ENCODE measurements at places on chromosomes 11 and 22.

DNA sequence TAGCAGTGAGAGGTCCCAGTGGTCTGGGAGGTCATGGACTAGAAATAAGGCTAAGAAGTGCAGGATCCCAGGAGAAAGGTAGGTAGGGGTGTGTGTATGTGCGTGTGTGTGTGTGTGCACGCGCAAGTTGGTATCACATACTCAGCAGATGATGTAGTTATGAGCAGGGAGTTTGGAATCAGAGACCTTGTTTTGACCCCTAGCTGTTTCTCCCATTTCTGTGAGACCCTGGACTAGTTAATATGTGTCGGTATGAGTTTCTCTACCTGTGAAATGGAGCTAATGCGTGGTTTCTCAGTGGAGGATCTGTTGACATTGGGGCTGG, 1.3 kb downstream of the SERPING1 start:
- DNase-seq, result no peak

GRCh38 chr22:19081351-19081750, 40.9 kb downstream of the DGCR2 start:
- DNase-seq, result no peak

- DNase-seq, result no peak
Observed at GRCh38 chr22:27990879-27991278, 71.8 kb upstream of the PITPNB start.

DNA sequence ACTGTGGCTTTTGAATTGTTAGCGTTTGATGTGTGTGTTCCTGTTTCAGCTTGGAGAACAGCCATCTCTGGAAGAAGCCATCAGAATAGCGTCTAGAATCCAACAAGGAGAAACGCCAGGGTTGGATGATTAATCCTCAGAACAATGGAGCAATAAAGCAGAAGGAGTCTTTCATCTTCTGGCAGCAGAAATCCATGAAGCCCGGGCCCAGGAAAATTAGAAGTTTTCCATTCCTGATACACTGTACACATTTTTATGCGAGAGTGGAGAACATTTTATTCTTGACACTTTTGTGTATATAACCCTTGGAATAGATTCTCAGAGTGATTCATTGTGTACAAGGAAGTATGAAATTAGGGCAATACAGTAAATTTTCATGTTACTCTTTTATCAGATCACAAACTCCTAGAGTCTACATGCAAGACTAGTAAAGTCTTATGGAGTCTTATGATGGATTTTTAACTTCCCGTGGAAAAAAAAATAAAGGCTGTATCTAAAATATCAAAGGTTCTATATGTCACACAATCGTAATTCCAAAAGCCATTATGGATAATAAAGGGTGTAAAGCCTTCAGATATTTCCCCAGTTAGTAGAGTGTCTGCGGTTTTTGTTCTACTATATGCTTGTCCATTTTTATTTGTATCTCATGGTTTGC, 45.9 kb upstream of the WEE1 start:
- DNase-seq, result no peak

GRCh38 chr11:78400702-78401101, 16.9 kb downstream of the GAB2 start:
- DNase-seq, result no peak

DNA sequence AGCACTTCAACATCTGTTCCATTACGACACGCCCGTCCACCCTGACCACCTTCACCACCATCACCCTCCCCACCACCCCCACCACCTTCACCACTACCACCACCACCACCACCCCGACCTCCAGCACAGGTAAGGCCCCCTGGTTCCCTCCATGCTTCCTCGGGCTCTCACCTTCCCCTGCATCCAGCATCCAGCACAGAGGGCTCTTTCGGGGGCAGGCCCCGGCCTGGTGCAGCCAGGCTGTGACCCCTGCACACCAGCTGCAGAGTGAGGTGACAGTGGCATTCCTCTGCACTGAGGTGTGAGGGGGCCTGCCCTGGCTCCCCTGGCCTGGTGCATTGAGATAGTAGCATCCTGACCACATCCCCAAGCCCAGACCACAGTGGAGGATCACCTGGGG, 18.2 kb downstream of the MUC2 start:
- DNase-seq, result no peak

GRCh38 chr22:31584804-31585160, 77.2 kb downstream of the PISD start:
- no peak for DNase-seq

DNA sequence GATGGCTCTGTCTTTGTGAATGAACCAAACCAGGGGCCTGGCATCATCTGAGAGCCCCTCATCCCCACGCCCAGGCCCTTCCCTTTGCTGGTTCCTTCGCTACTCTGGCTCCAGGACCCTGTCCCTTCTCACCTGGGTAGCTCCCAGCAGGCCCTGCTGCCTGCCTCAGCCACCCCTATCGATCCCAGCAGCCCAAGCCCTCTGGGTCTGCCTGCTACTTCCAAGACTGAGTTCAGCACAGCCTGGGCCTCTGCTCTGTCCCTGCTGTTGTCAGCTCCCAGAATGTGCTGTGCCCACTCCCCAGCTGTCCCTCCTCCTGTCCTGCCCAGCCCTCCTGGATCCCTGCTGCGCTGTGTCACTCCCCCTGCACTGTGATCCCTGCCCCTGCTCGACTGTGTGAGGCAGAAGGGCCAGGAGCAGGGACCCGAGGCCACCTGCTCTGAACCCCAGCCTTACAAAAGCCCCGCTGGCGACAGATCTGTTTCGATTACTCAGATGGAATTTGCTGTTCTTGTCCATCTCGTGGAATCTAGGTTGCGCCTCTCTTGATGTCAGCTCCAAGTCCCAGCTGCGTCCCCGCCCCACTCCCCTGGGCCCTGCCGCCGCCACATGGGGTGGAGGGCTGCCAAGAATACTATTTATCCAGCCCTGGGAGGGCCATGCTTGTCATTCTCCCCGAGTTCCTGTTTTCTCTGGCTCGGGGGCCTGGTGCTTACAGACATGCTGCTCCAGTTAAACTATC, 13.0 kb downstream of the MRPL21 start:
- DNase-seq, result no peak

DNA sequence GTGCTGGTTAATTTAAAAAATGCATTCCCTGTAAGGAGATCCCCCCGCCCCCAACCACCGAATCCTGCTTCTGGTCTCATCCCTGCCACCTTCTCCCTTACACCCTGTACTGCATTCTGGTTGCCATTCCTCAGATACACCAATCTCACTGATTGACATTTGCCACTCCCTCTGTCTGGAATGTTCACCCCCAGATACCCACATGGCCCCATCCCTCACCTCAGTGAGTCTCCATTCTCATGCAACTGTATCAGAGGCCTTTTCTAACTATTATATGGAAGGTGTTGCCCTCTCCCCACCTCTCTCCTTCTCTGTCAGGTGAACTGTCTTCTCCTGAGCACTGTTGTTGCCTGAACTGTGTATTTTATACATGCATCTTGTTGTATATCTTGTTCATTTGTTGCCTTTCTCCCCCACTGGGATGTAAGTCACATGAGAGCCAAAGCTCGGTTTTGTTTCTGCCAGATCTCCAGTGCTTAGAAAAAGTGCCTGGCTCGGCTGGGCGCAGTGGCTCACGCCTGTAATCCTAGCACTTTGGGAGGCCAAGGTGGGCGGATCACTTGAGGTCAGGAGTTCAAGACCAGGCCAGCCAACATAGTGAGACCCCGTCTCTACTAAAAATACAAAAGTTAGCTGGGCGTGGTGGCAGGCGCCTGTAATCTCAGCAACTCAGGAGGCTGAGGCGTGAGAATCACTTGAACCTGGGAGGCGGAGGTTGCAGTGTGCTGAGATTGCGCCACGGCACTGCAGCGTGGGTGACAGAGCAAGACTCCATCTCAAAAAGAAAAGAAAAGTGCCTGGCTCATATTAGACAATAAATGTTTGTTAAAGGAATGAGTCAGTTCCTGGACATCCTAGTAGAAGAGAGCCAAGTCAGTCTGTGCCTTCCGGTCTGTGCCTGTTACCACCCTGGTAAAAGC, 61.0 kb downstream of the TNRC6B start:
- no peak for DNase-seq

GRCh38 chr22:49312601-49313000, 515.1 kb downstream of the BRD1 start:
- no peak for DNase-seq

DNA sequence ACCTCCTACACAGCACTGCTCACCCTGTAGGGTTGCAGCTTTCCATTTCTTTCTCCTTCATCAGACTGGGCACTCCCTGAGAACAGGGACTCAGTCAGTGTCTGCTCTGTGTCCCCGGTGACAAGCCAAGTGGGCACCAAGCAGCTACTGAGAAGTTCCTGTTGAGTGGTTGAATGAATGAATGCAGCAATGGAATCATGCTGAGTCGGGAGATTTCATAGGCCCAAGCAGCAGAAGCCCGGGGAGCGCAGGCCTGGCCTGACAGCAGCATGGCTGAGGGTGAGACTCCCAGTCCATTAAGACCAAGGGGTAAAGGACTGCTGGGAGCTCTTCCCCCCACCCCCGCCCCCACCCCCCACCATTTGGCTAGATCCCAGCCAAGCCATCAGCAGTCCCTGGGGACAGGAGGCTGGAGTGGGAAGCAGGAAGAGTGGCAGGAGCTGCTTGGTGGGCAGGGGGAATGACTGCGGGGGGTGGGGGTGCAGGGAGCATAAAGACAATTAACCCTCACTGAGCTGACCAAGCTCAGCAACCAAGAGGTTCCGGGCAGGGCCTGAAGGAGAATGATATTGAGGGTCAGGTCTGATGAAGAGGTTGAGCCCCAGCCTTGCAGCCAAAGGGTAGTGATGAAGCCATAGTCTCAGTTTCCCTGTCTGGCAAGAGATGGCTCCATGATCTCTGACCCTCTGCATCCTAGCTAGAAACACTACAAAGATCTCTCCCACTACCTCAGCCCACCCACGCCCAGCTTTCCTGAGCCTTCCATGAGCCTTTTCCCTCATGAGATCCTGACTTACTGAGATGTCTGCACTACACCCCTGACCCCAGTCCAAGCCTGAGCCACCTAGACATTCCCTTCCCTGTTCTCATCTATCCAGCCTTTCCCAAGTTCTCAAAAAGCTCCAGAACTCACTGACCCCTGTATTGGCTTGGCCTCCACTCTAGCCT, 2.8 kb downstream of the PDE2A start:
- no peak for DNase-seq

DNA sequence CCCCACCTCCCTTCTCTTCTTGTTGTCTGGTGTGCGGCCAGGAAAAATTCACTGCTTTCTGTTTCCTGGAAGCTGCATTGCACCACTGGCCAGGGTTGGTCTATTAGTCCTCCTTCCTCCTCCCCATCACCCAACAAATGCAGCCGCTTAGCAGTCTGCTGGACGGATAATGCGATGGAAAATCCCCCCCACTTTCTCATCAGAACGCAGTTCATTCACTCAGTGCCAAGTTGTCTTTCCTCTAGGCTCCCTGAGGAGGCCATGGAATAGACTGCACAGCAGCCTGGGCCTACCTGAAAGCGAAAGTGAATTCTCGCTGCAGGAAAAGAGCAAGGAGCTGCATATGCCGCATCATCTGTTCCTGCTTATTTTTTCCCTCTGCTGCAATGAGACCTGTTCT, 513.6 kb downstream of the METTL15 start:
- no peak for DNase-seq

- no peak for DNase-seq
Observed at GRCh38 chr11:55956521-55956920, 13.2 kb downstream of the OR10AG1 start.

DNA sequence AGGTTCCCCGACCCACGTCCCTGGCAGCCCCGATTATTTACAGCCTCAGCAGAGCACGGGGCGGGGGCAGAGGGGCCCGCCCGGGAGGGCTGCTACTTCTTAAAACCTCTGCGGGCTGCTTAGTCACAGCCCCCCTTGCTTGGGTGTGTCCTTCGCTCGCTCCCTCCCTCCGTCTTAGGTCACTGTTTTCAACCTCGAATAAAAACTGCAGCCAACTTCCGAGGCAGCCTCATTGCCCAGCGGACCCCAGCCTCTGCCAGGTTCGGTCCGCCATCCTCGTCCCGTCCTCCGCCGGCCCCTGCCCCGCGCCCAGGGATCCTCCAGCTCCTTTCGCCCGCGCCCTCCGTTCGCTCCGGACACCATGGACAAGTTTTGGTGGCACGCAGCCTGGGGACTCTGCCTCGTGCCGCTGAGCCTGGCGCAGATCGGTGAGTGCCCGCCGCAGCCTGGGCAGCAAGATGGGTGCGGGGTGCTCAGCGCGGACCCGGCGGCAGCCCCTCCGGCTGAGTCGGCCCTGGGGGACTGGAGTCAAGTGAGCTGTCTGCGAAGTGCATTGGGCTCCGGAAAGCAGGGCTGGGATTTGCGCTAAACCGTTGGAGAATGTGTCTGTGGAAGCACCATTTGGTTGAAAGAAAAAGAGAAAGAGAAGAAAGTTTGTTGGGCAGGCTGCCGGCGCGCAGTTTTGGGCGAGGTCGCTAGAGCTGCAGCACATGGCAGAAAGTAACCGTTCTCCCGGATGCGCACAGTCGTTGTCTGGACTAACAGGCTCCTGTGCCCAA, at the start of gene CD44:
Gene CD44 (plus strand): TSS at position 229 of the 779 bp plus-strand sequence. CDS start 133 bp downstream, at position 362.
- peak; percentile 76 for DNase-seq

DNA sequence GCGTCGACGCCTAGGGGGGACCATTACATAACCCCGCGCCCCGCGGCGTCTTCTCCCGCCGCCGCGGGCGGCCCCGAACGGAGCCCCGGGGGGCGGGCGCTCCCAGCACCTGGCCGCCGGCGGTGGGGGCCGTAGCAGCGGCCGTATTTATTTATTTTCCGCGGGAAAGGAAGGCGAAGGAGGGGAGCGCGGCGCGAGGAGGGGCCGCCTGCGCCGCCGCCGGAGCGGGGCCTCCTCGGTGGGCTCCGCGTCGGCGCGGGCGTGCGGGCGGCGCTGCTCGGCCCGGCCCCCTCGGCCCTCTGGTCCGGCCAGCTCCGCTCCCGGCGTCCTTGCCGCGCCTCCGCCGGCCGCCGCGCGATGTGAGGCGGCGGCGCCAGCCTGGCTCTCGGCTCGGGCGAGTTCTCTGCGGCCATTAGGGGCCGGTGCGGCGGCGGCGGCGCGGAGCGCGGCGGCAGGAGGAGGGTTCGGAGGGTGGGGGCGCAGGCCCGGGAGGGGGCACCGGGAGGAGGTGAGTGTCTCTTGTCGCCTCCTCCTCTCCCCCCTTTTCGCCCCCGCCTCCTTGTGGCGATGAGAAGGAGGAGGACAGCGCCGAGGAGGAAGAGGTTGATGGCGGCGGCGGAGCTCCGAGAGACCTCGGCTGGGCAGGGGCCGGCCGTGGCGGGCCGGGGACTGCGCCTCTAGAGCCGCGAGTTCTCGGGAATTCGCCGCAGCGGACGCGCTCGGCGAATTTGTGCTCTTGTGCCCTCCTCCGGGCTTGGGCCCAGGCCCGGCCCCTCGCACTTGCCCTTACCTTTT, at the start of gene EP300:
Gene EP300 (plus strand): TSS at position 570 of the 795 bp plus-strand sequence. CDS start 413 bp downstream, outside the sequence.
- peak; percentile 64 for DNase-seq

- DNase-seq, result no peak
Observed at GRCh38 chr22:36211237-36211861, 9.7 kb upstream of the APOL4 start.

- no peak for DNase-seq
Observed at GRCh38 chr11:73386016-73386415, 9.8 kb downstream of the RELT start.

DNA sequence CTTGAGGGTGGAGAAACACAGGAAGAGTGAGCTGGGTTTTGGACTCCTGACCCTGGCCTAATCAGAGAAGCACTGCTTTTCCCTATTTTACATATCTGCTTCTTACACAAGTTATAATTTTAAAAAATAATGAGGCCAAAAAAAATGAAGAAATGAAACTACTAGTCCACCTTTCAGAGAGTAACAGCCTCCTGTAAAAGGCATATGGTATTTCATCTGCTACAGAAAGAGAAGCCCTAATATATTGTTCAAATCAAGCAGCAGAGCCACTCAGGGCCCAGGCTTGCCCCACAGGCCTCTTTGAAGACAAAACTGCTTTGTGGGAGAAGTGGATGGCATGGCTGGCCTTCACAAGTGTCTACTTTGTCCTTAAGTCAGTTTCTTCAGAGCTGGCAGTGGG, 10.0 kb downstream of the DIXDC1 start:
- DNase-seq, result no peak

All from stimulated activated CD8-positive, alpha-beta memory T cell treated with anti-CD3 and anti-CD28 coated beads, Interleukin-7, amount 100 ng/mL, for 48 hours (primary cell).